ENCODE measurements at places on chromosomes 11 and 22.

GRCh38 chr11:103749158-103749557, 287.3 kb upstream of the DDI1 start:
- no peak for DNase-seq

DNA sequence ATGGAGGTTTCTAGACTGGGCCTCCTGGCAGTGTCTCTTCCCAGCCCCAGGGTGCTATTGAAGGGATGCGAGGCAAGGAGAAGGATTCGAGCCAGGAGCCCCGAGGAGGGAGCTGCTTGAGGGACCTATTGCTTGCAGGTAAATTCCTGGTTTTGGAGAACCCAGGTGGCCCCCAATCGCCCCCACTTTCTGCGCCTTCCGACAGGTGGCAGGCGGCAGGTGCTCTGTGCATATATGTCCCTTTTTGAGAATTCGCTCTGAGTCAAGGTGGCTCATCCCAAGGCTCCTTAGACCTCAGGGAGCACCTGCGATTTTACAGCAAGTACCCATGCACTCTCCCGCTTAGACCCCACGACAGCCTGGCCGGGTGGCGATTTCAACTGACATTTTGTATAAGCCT, 40.3 kb upstream of the SHISAL1 start:
- DNase-seq: no peak

DNA sequence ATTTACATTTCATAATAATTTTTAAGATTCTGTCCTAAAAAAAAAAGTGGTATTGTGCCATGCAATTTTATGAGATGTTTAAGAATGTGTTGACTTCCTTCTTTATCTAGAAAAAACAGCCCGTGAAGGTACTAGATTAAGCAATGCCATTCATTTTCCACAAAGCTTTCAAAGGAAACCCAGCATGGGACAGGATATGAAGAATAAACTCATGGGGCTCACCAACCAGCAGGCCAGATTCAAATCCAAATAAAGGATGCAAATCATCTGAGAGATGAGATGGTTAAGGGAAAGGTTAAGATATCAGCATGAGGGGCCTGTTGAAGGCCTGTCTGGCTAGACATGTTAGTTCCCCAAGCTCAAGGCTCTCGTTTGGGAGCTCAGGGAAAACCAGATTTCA, 199.1 kb downstream of the SWAP70 start:
- no peak for DNase-seq

DNA sequence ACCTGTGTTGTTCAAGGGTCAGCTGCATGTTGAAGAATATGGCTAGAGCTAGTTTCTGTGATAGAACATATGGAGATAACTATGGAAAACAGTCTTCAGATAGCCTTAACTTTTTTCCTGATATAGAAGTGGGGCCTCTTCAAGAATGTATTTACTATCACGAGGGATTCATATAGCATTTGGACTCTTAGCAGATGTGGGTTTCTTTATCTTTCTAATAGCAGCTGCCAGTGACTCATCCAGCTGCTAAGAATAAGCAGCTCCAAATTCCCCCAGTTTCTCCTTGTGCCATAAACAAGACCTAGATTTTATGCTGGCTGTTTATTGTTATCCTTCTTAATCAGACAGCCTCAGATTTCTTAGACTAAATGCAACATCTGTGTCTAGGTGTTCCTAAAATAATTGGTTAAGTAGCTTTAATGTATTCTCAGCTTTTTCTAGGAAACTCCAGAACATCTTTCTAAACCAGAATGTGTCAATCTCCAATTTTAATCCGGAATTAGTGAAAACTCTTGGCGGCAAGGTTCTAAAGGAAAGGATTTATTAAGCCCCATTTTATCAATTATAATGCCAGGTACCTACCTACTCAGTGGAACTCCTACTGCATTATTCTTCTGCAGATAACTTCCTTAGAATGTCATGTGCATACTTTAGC, 119.8 kb downstream of the CSTPP1 start:
- DNase-seq: no peak

DNA sequence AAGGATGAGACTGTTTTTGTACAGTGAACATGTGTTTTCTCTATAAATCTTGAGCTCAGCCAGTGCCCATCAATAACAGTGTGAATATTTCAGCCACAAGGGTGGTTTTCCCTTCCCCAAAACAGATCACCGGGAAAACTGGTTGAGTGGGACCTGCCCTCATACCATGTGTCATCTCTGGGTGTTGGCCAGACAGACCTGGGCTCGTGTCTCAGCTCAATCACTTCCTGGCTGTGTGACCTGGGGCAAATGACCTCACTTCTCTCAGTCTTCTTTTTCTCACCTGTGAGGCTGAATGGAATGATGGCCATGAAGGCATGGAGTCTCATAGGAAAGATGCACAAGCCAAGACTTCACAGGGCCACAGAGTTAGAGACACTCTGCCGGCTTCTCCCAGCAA, 74.7 kb downstream of the COMMD9 start:
- DNase-seq: no peak

- DNase-seq: no peak
Observed at GRCh38 chr22:50087646-50088045, 2.2 kb upstream of the MOV10L1 start.
